Germinal center (tissue), 1 donor: ENCODE measurements at places on chromosomes 3 and 15.
A peak's percentile ranks its signal among the peaks of the same experiment; 100 is the strongest.

- no peak for DNase-seq
Measured at GRCh38 chr15:38896647-38897046, 332.0 kb upstream of the RASGRP1 start.

DNA sequence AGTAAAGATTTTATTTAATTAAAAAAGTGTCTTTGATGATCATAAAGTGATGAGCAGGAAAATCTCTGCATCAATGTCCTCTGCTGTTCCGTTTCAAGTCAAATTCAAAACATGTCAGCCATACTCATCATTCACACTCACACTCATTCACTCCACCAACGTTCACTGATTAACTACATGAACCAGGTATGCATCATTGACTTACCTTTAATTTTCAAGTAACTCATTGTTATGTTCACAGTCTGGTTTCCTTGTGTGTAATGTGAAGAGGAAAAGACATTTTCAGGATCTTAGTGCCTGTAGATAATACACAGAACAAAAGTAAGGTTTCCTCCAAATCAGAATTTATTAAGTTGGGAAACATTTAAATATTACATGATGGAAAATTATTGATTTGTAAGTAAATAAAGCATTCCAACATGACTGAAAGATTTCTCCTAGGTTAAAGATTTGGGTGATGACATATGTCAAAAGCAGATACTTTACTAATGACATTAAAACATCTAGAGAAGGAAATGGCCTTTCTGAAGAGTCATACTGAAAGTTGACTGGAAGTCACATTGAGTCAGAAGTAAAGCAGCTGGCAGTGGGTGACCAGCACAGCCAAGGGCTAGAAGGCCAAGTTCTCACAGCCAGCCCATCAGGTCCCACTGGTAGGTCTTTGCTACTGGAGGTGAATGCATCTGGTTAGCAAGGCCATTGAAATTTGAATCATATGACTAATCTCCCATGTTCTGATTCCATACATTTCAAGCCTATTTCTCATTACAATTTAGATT lies 251.9 kb downstream of the CDIN1 start:
- no peak for DNase-seq

DNA sequence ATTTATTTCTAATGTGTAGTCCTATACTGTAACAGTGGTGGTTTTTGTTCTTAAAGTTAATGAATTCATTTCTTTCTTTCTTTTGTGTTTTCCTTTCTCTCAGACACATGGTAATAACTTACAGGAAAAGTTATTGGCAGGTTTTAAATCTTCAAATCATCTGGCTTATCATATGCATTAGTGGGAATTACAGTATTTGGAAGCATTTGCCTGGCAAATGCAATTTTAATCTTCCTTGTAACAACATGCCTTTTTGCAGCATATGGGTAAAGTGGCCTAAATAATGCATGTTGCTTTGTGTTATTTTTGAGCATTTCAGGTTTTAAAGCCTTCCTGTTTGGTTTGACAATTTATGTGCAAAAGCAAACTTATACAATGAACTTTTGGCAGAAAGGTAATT lies 66.8 kb downstream of the GALK2 start:
- no peak for DNase-seq

DNA sequence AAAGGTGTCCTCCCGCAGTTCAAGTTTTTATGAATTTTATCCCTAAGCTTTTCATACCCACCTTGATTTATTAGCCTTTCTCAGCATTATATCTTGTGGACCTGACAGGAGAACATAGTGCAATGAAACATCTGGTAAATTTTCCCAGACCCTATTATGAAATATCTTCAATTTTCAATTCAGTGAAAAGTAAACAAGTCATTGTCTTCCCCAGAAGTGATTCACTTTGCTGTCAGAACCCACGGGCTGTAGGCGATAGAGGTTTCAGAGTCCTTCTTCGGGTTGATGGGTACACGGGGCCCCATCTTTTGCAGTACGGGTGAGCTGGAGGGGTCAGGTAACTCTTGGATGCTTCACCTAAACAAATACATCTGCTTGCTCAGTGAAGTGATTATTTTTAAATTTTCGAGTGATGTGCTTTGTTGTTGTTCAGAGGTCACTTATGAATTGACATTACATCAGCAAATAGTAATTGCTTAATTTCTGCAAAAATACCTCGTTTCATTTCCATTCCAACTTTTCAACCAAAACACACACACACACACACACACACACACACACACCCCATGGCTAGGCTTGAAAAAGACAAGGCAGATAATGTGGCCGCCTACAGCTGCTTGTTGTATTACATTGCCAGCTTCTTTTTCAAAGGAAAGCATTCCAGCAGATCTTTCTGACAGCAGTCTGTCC lies 102.9 kb downstream of the SEMA6D start:
- no peak for DNase-seq

- DNase-seq: no peak
Measured at GRCh38 chr3:132997404-132998185, 40.6 kb upstream of the TMEM108 start.

DNA sequence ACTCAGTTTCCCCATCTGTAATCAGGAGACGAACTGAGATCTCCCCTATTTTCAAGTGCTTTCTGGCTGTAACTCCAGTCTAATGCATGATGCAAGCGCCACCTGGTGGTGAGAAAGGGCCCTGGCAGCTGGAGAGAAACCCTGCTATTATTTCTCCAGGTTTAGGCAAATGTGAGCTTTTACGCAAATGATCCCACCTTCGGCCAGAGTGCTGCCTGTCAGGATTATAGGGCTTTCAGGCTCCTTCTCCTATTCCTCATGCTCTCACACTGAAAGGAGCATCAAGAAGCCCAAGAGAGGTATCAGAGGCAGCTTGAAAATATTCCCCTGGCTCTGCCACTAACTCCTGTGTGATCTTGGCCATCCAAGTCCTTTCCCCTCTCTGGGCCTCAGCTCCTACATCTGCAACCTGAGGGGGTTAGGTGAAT lies 93.9 kb upstream of the RASGRF1 start:
- peak; percentile 83 for DNase-seq

GRCh38 chr15:79169526-79170133 lies 79.0 kb upstream of the RASGRF1 start:
- DNase-seq: no peak

GRCh38 chr15:40843261-40843884 lies 475 bp upstream of the SPINT1 start:
- no peak for DNase-seq

DNA sequence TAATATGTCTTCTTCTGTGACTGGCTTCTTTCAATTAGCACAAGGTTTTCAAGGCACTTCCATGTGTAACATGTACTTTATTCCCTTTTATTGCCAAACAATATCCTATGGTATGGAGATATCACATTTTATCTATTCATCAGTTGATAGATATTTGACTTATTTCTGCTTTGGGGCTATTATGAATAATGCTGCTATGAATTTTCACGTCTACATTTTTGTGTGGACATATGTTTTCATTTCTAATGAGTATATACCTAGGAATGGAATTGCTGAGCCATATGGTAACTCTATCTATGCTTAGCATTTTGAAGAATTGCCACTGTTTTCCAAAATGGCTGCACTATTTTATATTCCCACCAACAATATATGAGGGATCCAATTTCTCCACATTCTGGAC lies 3.6 kb upstream of the AGTR1 start:
- DNase-seq: no peak

DNA sequence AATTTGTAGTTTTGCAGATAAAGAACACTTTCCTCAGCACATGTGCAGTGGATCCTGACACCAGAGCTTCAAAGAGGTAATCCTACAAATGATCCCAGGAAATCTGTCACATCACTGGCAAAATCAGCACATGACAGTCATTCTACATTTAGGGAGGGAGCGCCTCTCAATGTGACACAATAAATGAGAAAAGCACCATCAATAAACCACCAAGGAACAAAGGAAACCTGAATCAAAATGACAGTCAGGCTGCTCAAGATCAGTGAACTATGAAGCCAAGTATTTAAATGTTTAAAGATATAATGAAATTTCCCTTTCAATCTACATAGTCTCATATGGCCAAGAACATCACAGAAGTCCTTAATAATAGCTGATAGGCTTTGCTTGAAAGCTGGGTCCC lies 119.5 kb downstream of the LRRN1 start:
- no peak for DNase-seq

DNA sequence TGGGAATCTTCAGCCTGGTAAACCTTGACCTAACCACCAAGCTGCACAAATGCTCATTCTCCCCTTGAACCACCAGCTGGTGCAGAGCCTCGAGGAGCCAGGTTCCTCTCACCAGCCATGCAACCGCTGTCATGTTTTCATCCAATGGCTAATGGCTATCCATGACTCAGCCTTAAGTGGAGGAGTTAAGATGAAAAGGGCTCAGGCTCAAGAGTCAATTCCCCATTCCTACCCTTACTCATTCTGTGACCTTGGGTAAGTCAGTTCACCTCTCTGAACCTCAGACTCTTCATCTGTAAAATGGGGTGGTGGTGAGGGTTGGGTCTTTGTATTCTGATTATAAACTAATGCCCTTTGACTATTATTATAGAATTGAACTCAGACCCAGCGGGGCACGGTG lies 515.6 kb downstream of the SHQ1 start:
- no peak for DNase-seq

DNA sequence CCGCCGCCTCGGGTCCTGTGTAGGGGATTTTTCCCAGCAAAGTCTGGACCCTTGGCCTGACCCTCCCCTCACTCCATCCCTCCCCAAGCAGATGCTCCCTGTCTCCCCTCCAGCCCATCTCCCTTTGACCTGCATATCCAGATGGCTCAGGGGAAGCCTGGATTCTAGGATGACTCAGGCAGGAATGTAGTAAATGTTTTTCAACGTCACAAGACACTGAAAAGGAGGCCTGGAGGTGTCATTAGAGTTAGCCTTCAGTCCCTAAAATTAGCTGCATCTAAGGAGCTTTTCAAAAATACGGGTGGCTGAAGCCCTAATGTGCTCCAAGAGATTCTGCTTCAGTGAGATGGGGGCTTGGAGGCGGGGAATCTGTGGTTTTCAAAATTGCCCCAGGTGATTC lies 7.2 kb downstream of the ACAN start:
- no peak for DNase-seq

DNA sequence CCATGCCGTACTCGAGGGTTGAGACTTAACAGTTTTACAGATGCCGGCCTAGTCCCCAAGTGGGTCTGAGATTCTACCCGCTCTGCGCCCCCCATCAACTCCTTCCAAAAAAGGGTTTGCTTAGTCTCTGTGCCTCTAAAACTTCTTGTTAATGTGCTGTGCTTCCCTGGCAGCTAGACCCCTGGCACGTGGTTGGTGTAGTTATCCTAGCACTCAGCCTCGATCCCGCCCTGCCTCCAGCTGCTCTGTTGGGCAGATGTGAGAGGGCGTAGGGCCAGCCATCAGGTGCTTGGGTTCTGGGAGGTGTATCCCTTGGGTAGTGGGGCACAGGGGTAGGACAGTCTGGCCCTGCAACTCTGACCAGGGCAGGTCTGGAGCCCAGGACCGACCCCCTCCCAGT lies 79.5 kb downstream of the FBLN2 start:
- no peak for DNase-seq

DNA sequence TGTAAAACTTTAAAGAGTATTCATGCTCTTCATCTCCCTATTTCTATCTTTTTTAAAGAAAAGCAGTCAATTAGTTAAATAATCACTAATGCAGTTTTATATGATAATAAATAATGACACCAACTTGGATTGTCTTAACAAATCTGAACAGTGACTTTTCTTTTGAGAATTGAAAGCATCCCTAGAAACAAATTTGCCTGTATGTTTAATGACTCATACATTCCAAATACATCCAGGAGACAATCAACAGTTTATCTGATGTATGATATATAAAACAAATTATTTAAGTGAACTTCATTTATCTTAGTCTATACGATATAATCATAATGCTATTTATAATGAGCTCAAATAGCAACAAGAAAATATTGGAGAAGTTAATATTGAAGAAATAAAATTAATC lies 78.0 kb downstream of the ALCAM start:
- DNase-seq: no peak

DNA sequence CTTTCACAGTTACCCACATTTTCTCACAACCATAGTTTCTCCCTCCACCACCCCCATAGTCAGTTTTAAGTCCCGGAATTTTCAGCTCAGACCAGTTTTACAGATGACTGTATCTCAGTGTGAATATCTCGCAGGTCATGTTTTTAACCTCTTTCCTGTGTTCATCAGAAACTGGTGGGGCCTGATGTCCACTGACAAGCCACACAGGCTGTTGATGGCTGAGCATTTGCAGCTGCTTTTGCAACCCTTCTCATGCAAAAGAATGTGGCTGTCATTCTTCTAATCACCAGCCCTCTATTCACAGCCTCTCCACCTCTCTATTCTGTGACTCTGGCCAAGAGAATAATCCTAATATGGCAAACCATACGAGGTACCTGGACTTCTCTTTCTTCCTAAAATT lies 8.5 kb downstream of the GYG1 start:
- DNase-seq: no peak

DNA sequence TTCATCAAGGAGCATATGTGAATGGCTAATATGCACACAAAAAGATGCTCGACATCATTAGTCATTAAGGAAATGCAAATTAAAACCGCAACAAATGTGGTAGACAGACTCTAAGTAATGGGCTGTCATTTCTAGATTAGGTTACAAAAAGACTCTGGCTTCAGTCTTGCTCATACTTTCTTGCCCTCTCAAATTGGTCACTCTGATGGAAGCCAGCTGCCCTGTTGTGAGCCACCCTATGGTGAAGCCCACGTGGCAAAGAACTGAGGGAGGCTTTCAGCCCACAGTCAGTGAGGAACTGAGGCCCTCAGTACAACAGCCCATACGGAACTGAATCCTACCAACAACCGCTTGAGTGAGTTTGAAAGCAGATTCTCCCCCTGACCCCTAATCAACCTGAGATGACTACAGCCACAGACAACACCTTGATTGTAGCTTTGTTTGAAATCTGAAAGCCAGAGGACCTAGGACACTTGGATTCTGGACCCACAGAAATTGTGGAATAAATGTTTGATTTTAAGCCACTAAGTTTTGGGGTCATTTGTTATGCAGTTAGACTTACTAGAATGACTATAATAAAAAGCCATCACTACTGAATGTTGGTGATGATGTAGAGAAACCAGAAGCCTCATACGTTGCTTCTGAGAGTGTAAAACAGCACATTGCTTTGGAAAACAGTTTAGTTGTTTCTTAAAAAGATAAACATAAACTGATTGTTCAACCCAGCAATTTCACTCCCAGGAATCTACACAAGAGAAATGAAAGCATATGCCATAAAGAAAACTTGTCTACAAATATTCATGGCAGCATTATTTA lies 45.7 kb downstream of the EHHADH start:
- DNase-seq: peak; percentile 57

- no peak for DNase-seq
Measured at GRCh38 chr15:39629371-39629770, 48.5 kb downstream of the THBS1 start.

- no peak for DNase-seq
Measured at GRCh38 chr3:138289701-138290100, 40.0 kb downstream of the NME9 start.

GRCh38 chr3:17149076-17149475 lies 264.3 kb downstream of the PLCL2 start:
- DNase-seq: no peak

- DNase-seq: peak; percentile 62
Measured at GRCh38 chr3:27681249-27681748, 40.8 kb downstream of the EOMES start.

DNA sequence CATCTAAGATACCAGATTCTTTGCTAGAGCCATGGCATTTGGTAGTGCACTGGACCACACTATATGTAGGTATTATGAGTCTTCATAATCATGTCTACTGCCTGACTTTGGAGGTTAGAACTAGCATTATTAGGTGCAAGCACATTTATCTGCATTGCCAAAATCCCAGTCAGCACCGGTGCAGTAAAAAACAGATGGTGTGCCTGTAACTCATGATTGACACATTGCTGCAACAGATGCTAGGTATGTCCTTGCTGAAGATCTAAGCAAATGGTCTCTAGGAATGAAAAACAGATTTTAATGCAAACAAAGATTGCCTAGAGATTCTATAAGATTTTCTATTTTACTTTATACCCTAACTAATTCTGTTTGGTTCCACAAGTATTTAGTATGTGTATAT lies 47.7 kb downstream of the MYO5A start:
- no peak for DNase-seq
